ENCODE measurements at places on chromosomes 16 and 17.

DNA sequence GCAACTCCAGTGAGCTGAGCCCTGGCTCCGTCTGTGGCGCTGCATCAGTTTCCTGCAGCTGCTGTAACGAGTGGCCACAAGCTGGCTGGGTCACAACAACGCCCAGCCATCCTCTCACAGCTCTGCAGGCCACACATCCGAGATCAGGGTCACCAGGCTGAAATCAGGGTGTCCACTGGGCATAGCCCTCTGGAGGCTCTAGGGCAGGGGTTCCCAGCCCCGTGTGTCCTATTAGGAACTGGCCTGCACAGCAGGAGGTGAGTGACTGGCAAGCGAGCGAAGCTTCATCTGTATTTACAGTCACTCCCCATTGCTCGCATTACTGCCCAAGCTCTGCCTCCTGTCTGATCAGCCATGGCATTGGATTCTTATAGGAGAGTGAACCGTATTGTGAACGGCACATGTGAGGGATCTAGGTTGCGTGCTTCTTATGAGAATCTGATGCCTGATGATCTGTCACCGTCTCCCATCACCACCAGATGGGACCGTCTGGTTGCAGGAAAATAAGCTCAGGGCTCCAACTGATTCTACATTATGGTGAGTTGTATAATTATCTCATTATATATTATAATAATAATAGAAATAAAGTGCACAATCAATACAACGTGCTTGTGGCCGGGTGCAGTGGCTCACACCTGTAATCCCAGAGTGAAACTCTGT lies 176.5 kb downstream of the SEC14L1 start:
- peaks cover 12% of the 10 kb centered on the region for H3K36me3 ChIP-seq
- no peak overlapping the region for H3K27ac ChIP-seq
- no peak for DNase-seq
- no peak overlapping the region for H3K4me3 ChIP-seq
- no peaks in the 10 kb centered on the region for H3K27me3 ChIP-seq

GRCh38 chr16:3032624-3033023 lies 4.1 kb downstream of the BICDL2 start:
- peaks cover 61% of the 10 kb centered on the region for H3K27me3 ChIP-seq
- no peak for DNase-seq
- no peak overlapping the region for H3K27ac ChIP-seq
- H3K4me1 ChIP-seq: no peaks in the 10 kb centered on the region
- peaks cover 7% of the 10 kb centered on the region for H3K36me3 ChIP-seq
- H3K4me3 ChIP-seq: no peak overlapping the region

DNA sequence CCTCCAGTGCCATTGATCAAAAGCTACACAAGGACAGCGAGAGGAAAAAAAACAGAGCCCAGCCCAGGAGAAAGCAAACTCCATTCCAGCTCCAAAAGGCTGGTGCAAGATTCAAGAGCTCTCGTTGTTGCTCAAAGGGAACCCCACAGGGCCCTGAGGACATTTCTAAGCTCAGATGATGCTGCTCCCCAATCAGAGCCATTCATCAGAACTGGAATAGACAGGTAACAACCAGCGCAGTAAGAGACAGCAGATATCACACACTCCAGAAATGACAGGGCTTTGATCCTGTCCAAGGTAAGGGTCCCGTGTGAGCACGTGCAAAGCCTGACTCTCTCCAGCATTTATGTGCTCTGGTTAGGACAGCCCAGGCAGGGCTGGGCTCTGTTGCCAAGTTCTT lies 20.1 kb downstream of the PMP22 start:
- no peaks in the 10 kb centered on the region for H3K27me3 ChIP-seq
- H3K36me3 ChIP-seq: peaks cover 70% of the 10 kb centered on the region
- H3K4me3 ChIP-seq: no peak overlapping the region
- no peak overlapping the region for H3K27ac ChIP-seq

DNA sequence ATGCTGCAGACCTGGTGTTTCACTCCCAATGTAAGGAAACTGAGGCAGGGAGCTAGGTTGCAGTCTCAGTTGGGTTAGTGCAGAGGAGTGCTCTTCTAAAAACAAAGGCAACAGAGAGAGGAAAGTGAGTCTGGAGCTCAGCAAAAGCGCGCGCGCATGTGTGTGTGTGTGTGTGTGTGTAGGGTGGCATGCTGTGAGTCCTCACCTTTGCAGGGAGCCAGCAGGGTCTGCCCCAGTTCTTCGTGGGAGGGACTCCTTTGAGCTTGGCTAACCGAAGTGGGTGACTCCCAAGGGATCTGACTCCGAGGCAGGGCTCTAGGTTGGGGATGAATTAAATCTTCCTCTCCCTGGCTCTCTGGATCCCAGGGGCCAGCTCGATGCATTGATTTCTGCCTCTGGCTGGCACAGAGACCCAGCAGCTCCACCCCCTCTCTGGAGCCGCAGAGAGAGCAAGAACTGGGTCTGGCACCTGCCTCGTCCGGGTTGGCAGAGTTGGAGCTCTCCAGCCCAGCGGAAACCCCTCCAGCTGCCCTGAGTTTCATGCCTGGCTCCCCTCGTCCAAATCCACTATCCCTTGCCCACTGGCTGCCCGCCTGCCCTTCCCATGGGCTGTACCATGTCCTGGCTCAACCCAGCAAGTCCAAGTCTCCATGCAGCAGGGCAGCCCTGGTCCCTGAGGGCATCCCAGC lies 1.3 kb upstream of the BTBD17 start:
- no peaks in the 10 kb centered on the region for H3K36me3 ChIP-seq
- peaks cover 68% of the 10 kb centered on the region for H3K27me3 ChIP-seq
- no peaks in the 10 kb centered on the region for H3K4me1 ChIP-seq
- no peak overlapping the region for H3K27ac ChIP-seq
- no peak overlapping the region for H3K4me3 ChIP-seq

GRCh38 chr16:52386694-52387093 lies 160.2 kb downstream of the TOX3 start:
- no peak overlapping the region for H3K4me3 ChIP-seq
- no peaks in the 10 kb centered on the region for H3K27me3 ChIP-seq
- H3K27ac ChIP-seq: no peak overlapping the region

- peaks cover 16% of the 10 kb centered on the region for H3K4me1 ChIP-seq
- no peak within 1 kb of the TSS for H3K4me3 ChIP-seq
- no peak within 1 kb of the TSS for H3K27ac ChIP-seq
- H3K27me3 ChIP-seq: peaks cover 63% of the 10 kb centered on the region
- H3K36me3 ChIP-seq: no peaks in the 10 kb centered on the region
- no peak for DNase-seq
Measured at GRCh38 chr17:78130437-78131101, at the start of gene TMC8. Gene TMC8 (plus strand): TSS chr17:78130771. CDS start chr17:78131589, 818 bp downstream.

GRCh38 chr17:67620636-67621035 lies 97.1 kb upstream of the NOL11 start:
- no peaks in the 10 kb centered on the region for H3K4me1 ChIP-seq
- H3K36me3 ChIP-seq: no peaks in the 10 kb centered on the region
- no peaks in the 10 kb centered on the region for H3K27me3 ChIP-seq
- no peak overlapping the region for H3K4me3 ChIP-seq
- no peak for DNase-seq

DNA sequence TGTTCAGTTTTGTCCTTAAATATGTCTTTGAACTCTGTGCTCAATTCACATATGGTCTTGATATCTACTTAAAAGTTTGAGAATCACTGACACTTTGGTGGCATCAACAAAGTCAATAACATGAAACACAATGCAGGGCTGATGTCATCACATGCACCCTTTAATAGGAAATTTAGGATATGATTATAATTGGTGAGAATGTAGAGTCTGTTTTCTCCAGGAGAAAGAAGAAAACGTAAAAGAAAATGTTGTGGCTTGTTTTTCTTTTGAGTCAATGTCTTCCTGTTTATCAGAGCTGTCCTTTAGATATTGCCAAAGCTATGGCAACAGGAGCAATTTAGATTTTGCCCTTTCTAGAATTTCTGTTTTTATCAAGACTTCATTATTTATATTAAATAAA lies 396.9 kb downstream of the CDH13 start:
- no peaks in the 10 kb centered on the region for H3K27me3 ChIP-seq
- no peak overlapping the region for H3K4me3 ChIP-seq
- H3K27ac ChIP-seq: 0 out of 2 replicates have a peak overlapping the region, but pooled peaks have one; percentile 17
- DNase-seq: peak; percentile 4
- no peaks in the 10 kb centered on the region for H3K4me1 ChIP-seq

- no peaks in the 10 kb centered on the region for H3K4me1 ChIP-seq
- no peaks in the 10 kb centered on the region for H3K36me3 ChIP-seq
- peaks cover 98% of the 10 kb centered on the region for H3K27me3 ChIP-seq
Measured at GRCh38 chr17:79413611-79414010, 197.2 kb downstream of the RBFOX3 start.

- peaks cover 29% of the 10 kb centered on the region for H3K4me1 ChIP-seq
- DNase-seq: peak; percentile 48
- no peak overlapping the region for H3K27ac ChIP-seq
- H3K27me3 ChIP-seq: no peaks in the 10 kb centered on the region
- no peaks in the 10 kb centered on the region for H3K36me3 ChIP-seq
Measured at GRCh38 chr16:57383276-57384247, 11.3 kb downstream of the CX3CL1 start.

DNA sequence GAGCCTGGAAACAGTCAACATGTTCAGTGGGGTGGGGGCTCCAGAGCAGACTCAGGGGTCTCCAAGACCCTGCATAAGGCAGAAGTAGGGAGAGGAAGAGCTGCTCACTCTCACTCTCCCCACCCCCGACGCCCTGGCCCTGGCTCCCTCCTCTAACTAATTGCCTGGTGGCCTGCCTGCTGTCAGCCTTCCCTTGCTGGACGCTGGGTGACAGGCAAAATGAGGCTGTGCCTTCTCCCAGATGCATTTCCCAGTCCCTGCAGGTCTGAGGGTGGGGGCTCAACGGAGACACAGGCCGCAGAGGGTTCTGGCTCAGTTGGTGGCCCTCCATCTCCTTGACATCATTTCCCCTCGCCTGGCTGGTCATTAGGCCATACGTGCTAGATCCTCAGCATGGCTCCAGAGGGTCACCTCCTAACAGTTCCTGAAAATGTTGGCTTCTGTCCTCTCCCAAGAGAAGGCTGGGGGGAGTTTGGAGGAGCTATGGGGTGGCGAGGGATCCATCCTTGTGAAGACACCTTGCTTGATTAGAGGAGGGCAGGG lies 1.4 kb downstream of the FMNL1 start:
- no peak overlapping the region for H3K4me3 ChIP-seq
- no peak overlapping the region for H3K27ac ChIP-seq
- H3K27me3 ChIP-seq: peaks cover 45% of the 10 kb centered on the region
- DNase-seq: no peak
- peaks cover 12% of the 10 kb centered on the region for H3K4me1 ChIP-seq
- H3K36me3 ChIP-seq: no peaks in the 10 kb centered on the region

GRCh38 chr17:78923660-78924453 lies 1.3 kb downstream of the TIMP2 start:
- DNase-seq: no peak
- peaks cover 26% of the 10 kb centered on the region for H3K36me3 ChIP-seq
- H3K4me3 ChIP-seq: peak overlapping the region; percentile 48
- peaks cover 35% of the 10 kb centered on the region for H3K4me1 ChIP-seq
- H3K27ac ChIP-seq: peak overlapping the region; percentile 4
- H3K27me3 ChIP-seq: no peaks in the 10 kb centered on the region

DNA sequence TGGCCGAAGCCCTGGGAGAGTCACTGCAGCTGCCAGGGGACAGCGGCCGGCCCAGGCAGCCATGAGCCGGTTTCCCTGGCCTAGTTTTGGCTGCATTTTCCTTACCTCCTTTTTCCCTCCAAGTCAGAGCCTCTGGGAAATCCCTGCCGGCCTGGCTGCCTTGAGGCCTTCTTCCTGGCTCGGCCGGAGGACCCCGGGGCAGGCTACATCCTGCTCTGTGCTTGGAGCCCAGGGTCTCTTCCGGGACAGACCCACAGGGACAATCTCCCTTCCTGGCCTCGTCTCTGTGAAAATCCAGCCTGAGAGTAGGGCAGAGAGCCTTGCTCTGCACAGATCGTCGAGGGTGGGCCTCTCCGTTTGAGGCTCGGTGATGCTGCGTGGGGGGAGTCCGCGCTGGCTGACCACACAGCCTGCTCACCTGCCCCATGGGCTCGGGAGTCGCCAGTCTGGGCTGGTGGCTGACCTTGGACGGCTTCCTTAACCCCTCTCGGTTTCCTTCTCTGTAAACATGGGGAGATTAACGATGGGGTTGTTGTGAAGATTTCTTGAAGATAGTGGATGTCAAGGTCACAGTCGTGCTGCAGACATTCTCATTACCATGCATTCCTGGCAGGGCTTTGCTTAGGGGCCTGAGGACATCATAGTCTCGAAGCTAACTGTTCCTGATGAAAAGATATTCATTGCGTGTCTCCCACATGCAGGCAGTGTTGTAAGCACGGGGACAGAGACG lies 34.8 kb upstream of the CIBAR2 start:
- H3K27me3 ChIP-seq: no peaks in the 10 kb centered on the region
- H3K4me1 ChIP-seq: peaks cover 16% of the 10 kb centered on the region
- no peak overlapping the region for H3K27ac ChIP-seq

DNA sequence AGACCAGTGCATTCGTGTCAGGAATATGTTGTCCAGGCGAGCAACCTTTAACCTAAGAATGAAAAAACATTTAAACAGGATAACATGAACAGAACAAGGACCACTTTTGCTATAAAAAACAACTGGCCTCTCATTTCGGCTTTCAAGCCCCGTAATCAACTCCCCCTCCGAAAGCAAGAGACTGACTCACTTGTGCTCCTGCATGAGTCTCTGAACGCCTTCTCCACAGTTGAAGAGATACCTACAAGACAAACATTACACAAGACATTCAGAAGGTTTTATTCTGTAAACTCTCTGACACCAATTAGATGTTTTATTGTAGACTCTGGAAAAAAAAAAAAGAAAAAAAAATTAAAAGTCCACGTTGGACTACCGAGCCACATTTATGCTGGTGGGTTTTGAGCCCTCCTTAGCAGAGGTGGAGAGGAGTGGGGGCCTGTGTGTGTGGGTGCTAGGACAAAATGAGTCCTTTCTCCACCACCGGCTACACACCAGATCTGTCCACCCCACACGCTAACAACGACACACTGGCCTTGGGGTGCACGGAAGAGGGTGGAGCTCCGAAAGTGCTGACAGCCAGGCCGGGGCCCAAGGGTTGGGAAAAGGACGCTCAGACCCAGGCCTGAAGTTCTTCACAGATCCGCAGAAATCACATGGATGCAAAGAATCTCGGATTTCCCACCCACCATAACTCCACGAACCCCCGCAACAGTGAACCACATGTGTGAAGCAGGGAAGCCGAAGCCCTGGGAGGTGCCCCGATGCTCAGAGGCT lies 759 bp downstream of the ELAC2 start:
- H3K27me3 ChIP-seq: no peaks in the 10 kb centered on the region
- peak overlapping the region; percentile 91 for H3K4me3 ChIP-seq
- H3K4me1 ChIP-seq: no peaks in the 10 kb centered on the region
- H3K27ac ChIP-seq: peak overlapping the region; percentile 27
- peaks cover 50% of the 10 kb centered on the region for H3K36me3 ChIP-seq

DNA sequence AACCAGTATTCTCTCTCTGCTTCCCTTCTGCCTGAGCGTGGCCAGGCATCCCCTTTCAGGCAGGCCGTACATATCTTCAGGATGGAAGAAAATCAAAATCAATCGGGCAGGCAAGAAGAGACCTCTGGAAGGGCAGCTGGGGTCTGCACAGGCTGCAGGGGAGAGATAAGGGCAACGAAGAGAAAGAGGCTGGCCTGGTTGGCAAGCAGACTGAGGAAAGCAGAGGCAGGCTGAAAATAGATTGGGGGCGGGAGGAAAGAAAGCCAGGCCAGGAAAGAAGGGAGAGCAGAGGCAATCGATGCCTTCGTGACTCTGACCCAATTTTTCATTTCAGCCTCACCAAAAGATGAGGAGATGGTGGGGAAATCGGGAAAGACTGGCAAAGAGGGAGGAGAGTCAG lies 18.1 kb downstream of the PIPOX start:
- H3K27ac ChIP-seq: no peak overlapping the region
- no peak overlapping the region for H3K4me3 ChIP-seq
- no peak for DNase-seq
- no peaks in the 10 kb centered on the region for H3K27me3 ChIP-seq

- no peak for DNase-seq
- H3K27ac ChIP-seq: no peak overlapping the region
- H3K27me3 ChIP-seq: no peaks in the 10 kb centered on the region
- H3K36me3 ChIP-seq: no peaks in the 10 kb centered on the region
Measured at GRCh38 chr16:56274369-56274768, 83.1 kb downstream of the GNAO1 start.

GRCh38 chr16:31141489-31142108 lies 6.1 kb upstream of the PRSS8 start:
- H3K4me1 ChIP-seq: peaks cover 25% of the 10 kb centered on the region
- H3K27me3 ChIP-seq: no peaks in the 10 kb centered on the region
- no peak overlapping the region for H3K4me3 ChIP-seq
- no peak for DNase-seq
